Right cardiac atrium (tissue), 5 donors: ENCODE measurements at places on chromosomes 5 and 9.
A peak's percentile ranks its signal among the peaks of the same experiment; 100 is the strongest.

DNA sequence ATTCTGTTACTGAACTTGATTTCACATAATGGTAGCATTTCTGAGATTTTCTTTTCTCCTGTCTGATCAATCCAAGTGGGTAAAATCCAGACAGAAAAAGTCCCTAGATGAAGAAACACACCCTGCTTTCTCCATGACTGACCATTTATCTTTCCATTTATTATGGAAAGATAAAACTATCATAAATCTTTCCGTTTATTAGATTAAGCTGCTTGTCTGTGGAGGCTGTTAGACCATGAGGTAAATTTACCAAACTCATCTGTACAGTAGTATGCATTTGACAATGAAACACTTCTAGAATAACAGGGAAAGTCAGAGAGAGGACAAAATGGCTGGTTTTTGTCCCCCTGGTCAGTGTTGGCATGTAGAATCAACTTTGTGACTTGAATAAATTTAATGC lies 491.2 kb upstream of the SEMA6A start:
- DNase-seq = no peak

GRCh38 chr9:32906213-32906612 lies 95.2 kb downstream of the APTX start:
- DNase-seq = no peak

- no peak for DNase-seq
Measured at GRCh38 chr5:130692770-130693169, 472.3 kb downstream of the HINT1 start.

DNA sequence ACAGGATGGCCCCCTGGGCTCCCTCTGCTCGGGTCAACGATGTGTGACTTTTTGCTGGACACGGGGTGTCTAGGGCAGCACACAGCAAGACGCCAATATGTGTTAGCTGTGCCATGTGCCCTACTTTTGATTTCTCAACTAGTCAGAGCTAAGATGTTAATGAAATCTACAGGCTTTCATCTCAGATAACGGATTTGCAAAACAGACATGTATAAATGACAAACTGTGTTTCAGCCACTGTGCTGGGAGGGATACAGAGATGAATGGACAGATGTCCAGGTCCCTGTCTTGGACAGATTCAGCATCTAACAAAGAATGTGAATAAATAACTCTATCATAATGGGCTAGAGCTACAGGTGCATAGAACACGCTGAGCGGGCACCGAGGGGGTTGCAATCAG lies 160.2 kb upstream of the LHFPL2 start:
- DNase-seq = no peak

DNA sequence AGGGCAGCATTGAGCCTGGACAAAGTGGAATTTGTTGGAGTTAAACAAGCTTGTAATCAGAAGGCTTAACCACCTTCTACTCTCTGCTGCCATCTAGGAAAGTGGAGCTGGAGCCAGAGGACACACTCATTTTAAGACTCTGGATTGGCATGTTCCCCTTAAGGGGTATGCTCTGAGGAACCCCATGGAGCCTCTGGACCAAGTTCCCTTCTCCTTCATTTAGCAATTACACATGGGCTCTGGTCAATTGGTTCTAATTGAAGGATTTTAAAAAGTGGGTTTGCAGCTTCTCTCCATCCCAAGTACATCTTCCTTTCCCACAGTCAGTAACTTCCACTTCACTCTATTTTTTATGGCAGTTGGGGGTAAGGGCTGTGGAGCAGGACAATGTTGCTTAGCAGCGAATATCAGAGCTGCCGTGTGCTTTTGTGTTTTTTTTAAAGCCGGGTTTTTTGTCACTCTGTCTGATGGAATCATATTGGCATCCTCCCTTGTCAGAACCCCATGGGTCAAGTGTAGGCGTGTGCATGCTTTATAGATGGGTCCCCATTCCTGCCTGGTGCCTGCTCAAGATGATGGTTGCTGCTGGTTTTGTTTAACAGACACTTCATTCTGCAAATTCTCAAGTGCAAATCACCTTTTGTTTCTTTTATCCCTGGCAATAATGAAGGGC lies 330.7 kb upstream of the ADAMTSL1 start:
- no peak for DNase-seq

DNA sequence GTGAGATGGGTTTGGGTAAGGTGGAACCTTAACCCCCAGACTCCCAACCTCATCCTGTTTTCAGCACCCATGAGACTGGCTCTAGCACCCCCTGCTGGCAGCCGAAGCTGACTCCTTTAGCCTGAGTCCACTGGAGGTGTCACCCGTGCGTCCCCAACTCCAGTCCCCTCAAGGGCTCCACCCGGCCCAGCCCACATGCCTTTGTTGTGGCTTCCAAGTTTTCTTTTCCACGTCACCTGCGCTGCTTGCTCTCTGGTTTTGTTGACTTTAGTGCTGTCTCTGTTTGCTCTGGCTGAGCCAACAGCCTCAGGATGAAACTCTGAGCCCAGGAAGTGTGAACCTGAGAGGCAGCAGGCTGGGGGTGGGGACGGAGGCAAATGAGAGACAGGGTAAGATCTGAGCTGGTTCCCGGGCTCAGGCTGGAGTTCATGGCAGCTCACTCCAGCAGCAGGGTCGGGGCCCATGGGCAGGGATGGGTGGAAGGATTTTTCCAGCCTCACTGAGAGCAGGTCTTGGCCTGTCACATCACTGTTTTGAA lies 13.2 kb upstream of the AQP7 start:
- DNase-seq = peak; percentile 72

- no peak for DNase-seq
Measured at GRCh38 chr9:35882996-35883395, 12.8 kb upstream of the OR13J1 start.

DNA sequence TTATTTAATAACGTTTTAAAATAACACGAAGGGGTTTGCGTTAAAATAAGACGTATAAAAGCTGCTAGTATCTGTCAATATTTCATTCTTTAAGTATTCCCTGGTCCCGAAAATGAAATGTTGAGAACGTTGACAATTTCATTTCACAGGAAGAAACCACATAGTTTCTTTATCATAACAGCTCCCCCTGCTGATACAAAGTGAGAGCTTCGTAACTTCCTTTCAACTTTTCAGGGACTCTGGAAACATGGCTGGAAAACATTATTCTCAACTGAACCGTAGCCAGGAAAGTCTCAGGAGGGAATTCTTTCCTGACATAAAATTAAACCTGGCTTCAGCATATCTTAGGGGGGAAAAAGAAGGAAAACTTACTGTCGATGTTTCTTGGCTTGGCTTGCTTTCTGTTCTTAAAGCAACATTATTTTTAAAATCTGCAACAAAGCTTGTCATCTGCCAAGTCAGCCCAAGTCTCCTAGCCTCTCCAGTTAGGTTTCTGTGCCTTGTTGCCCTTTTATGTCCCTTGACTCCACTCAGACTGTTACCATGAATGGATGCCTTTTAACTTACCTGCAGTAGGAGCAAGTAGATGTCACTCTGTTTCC lies 122.9 kb upstream of the DAB2 start:
- peak; percentile 23 for DNase-seq
